ENCODE measurements at places on chromosomes 1 and 21.

DNA sequence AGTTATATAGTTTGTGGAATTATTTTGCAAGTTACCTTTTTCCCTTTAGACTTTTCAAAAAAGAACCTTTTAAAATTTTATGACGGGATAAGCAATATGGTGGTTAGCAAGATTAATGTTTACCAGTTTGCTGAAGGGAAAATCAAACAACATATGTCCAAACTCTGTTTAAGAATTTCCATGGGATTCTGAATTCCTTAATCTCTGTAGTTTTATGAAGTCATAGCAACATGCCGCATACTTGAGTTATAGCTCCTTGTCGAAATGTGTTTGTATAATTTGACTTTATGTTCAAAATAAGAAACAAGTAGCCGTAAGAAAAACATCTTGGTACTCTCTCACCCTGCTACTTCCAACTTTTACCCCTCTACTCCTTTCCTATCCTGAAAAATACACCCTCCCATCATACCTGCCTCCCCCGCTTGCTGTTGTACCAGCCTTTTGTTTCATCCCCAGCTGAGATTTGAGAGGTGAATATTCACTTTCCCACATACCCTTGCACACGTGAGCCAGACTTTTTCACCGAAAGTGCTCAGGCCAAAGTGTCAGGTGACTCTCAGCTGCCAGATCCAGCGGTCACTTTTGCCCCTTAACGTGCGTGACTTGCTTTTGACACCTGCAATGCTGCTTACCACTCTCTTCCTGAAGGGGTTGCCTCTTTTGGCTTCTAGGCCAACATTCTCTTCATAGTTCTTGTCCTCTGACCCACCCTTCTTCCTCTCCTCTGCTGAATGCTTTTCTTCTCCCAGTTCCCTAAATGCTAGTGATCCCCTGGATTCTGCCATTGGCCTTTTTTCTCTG is 83.5 kb upstream of the ZNF326 start:
- DNase-seq = no peak

DNA sequence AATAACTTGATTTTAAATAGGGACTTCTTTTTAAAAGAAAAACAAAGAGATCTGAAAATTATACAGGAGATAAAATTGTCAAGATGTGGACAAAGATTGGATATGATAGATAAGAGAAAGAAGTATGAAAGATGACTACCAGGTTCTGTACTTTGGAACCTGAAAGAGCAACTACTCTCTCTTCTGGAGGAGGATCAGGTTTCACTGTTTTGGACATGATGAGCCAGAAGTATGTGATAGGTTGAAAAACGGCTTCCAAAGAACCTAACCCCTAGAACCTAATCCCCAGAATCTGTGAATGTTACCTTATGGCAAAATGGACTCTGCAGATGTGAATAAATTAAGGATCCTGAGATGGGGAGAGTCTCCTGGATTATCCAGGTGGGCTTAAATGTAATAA is 26.2 kb downstream of the RSBN1 start:
- no peak for DNase-seq

DNA sequence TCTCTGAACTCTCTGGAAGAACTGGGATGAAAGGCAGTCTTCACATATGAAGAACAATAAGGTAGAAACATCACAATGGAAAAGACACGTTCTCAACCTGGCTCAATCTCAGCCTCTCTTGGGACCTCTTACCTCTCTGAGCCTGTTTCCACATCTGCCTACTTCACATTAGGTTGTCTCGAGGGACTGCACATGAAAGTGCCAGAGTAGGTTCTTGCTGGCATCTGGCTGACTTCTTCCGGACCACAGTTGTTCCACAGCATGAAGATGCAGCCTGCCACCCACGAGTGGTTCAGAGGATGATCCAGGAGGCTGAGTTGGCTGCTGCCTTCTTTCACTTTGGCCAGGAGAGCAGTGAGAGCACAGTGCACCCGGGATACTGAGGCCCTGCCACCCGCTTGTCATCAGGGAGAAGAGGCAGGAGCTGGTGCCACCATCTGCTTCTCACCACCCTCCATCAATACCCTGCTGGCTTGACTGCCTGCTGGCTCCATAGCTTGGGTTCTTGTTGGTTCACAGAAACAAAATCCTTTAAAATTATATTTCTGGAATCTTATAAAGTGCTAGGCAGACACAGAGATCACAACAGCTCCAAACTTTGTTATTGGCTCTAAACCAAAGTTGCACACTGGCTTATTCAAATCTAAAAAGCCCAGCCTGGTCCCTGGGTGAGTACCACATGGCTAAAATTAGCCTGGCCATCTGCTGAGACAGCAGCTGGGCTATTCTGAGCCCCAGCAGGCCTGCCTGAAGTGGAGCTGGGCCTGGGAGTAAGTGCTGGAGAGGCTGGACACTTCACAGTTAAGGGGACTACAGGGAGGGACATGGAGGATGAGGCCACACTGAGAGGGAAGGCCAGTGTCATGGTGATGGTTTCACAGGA is 46.9 kb upstream of the LIN9 start:
- DNase-seq = no peak

- no peak for DNase-seq
Measured at GRCh38 chr1:17184161-17184665, 20.7 kb upstream of the PADI1 start.

DNA sequence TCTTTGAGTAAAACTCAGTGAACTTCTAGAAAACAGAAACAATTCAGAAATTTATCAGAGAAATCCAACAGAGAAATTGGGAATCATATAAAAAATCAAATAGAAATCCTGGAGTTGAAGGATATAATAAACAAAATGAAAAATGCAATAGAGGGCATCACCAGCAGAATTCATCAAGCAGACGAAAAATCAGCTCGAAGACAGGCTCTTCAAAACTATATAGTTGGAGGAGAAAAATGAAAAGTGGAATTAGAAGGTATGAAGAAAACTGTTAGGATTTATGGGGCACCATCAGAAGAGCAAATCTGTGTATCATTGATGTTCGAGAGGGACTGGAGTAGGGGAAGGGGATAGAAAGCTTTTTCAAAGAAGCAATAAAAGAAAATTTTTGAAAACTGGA is 121.5 kb upstream of the GPR52 start:
- no peak for DNase-seq

GRCh38 chr1:57633881-57634280 is 210.0 kb upstream of the DAB1 start:
- no peak for DNase-seq
